Hair follicular keratinocyte (primary cell): ENCODE measurements at places on chromosomes 7 and 10. TPM values are rescaled to one million over a fixed set of nuclear protein-coding genes. Genes with fewer than 3 reads are reported as not detected.

TMEM139 gene
- 7.1 and 8.9 TPM in 2 replicates for total RNA-seq

STEAP1B gene
- 6.6 and 12.1 TPM in 2 replicates for total RNA-seq

MOGAT3 gene
- not detected in 2 replicates for total RNA-seq

RBAK gene
- total RNA-seq, result 4.2 and 5.2 TPM in 2 replicates

WNT8B gene
- total RNA-seq, result not detected in 2 replicates

CNNM2 gene
- total RNA-seq, result 1.9 and 2.6 TPM in 2 replicates

SPDYE2 gene
- not detected in 2 replicates for total RNA-seq

KLF14 gene
- not detected in 2 replicates for total RNA-seq

FAM170B gene
- not detected in 2 replicates for total RNA-seq

SLC13A1 gene
- total RNA-seq, result not detected in 2 replicates

LIPN gene
- not detected in 2 replicates for total RNA-seq

EPDR1 gene
- total RNA-seq, result 0.15 TPM in 1 of 2 replicates, not detected in the other

SLC26A5 gene
- total RNA-seq, result not detected in 2 replicates

MMP21 gene
- total RNA-seq, result not detected in 2 replicates

PLXNA4 gene
- under 0.01 TPM in 1 of 2 replicates, not detected in the other for total RNA-seq
